ENCODE measurements at places on chromosomes 2 and 18.
A peak's percentile ranks its signal among the peaks of the same experiment; 100 is the strongest.

GRCh38 chr18:6397931-6398566 lies 16.7 kb downstream of the L3MBTL4 start:
- no peak for DNase-seq

- no peak for DNase-seq
These were observed 164.1 kb upstream of the BOD1L2 start for GRCh38 chr18:56982766-56983165.

DNA sequence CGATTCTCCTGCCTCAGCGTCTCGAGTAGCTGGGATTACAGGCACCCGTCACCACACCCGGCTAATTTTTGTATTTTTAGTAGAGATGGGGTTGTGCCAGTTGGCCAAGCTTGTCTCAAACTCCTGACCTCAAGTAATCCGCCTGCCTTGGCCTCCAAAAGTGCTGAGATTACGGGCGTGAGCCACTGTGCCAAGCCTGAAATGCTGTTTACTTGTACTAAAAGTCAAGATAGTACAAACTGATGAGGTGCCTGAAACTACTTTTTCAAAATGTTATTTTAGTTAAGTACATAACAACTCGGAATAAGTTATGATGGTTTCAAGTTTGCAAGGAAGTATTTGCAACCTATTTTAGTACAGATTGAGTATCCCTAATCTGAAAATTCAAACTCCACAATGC lies 85.7 kb downstream of the CEP192 start:
- DNase-seq, result no peak

GRCh38 chr2:72562451-72563153 lies 263.2 kb downstream of the EXOC6B start:
- no peak for DNase-seq

GRCh38 chr2:136286423-136286822 lies 168.5 kb upstream of the CXCR4 start:
- DNase-seq, result no peak

- DNase-seq, result no peak
These were observed 20.9 kb downstream of the LYG1 start for GRCh38 chr2:99279969-99280695.

GRCh38 chr18:39259736-39260135 lies 1694.1 kb upstream of the CELF4 start:
- DNase-seq, result no peak

DNA sequence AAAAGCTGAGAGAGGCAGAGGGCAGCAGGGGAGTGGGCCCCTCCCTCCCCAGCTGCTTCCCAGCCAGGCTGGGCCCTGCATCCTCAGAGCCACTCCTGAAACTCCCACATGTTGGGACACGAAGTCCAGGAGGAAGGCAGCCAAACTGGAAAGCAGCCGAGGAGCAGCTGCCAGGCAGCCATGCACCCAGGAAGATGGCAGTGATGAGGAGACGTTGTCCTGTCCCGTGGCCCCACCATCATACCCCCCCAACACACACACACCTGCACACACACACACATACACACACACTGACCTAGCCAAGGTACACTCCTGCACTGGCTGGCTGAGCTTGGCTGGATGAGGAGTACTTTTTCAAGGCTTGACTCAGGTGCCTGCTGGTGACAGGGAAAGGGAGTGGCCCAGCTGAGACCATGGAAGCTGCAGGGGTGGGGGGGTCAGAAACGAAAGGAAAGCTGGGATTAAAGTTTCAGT lies 106.0 kb downstream of the CYP26B1 start:
- DNase-seq, result no peak

GRCh38 chr2:95353613-95354468 lies 48.7 kb upstream of the FAHD2A start:
- DNase-seq, result no peak

- peak; percentile 21 for DNase-seq
These were observed 431 bp downstream of the FAM98A start for GRCh38 chr2:33598561-33599174.

DNA sequence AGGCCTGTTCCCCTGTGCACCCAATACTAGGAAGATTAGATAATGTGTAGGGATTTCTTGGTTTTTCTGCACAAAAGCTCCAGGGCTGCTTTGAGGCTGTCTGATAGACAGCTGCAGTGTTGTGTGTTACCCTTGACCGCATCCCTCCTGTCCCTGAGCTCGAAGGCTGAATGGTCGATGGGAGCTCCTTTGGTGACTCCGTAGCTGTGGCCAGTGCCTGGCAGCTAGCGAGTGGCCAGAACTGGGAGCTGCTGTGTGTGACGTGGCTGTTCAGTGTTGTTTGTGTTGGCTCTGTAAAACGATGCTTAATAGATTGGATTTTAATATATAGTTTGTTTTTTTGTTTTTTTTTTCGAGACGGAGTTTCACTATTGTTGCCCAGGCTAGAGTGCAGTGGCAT lies 170.0 kb downstream of the AGAP1 start:
- no peak for DNase-seq

DNA sequence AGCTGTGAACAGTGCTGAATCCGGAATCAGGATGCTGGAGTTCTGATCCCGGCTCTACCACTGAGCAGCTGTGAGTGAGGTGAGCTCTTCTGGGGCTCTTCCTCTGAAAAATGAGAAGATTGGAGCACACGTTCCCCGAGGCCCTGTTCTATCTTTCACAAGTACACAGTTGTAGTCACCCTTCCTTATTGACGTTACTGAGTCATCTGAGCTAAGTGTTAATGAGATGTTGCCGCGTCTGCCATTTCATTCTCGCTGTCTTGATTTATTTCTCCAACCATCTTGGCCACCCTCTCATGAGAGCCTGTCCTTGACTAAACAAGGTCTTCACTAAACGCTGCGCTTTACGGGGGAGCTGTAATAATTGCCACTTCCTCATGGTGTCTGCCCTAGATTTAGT lies 31.9 kb upstream of the EFR3B start:
- DNase-seq, result no peak

GRCh38 chr18:22742409-22742808 lies 190.7 kb upstream of the RBBP8 start:
- DNase-seq, result no peak

- DNase-seq, result no peak
These were observed 49.4 kb upstream of the PKDCC start for GRCh38 chr2:41998186-41999127.

DNA sequence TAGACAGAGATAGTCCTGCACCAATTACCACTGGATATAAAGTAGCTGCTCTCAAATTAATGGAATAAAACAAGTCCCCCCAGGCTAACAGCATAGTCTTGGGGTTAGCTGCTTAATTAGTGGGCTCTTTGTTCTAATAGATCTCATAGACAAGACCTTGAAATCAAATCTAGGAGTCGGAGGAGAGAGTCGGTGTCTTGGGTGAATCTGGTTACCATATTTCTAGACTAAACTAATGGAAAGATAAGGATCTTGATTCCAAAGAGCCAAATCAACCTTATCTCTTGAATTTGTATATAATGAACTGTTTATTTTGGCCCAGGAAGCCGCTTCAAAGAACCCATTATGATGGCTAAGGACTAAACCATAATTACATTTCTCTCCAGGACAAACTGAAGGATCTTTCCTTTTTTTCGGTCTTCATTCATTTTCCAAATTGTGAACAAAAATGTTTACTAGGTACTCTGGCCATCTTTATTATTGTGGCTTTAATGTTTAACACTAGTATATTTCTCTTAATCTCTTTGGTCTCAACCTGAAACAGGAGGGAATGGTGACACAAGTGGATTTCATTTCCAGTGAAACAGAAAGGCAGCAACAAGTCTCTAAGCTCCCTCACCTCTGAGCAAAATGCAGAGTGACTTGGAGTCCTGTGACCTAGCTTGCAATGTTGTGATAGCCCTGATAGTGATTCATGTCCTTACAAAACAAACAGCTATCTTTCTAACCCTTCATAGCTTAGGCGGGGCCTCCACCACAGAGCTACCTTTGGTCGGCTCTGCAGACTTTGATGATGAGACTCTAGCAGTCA lies 137.9 kb upstream of the PARD3B start:
- DNase-seq, result no peak

DNA sequence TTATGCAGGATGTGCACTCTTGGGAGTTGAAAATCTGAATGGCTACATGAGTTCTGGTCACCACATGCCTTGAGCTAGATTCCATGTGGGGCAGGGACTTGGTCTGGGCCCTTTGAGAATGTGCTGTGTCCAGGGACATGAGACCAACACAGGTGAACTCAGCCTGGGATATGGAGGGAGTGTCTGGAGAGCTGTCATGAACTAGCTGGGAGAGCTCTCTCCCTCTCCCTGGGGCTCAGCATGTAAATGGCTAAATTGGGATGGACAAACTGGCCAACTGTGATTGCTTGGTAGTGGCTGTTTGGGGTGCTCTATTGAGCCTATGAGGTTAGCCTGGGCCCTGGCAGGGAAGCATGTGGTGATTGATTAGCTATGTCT lies 105.1 kb upstream of the HS6ST1 start:
- DNase-seq, result no peak

DNA sequence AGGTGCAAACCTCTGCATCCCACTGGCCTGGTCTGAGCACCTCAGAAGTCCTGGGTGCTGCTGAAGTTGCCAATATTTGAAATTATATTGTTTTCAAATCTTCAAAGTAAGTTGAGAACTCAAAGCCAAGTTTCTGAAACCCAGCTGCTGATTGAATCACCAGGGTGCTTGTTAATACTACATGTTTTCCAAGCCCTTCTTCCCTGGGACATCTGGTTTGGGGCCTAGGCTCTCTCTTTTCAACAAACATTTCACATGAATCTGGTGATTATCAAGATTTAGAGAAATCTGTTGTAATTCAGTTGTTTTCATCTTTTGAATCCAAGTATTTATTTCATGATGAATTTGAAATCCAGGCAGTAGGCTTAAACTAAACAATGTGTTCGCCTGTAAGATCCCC lies 24.4 kb downstream of the MLPH start:
- no peak for DNase-seq

DNA sequence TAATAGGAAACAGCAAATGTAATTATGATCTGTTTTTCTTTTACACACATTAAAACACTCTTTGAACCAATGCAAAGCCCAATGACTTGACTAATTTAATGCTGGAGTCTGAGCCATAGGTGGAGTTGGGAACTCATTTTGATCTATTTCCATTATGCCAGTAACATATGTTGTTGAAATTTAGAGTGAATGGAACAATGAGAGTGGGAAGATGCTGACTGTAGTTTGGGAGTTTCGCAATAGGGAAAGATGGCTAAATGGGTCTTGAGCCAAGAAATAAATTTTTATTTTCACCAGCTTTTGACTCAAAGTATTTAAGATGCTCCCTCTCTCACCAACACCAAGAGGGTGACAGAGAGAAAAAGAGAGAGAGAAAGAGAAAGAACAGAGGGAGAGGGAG lies 246.7 kb downstream of the DLGAP1 start:
- no peak for DNase-seq

DNA sequence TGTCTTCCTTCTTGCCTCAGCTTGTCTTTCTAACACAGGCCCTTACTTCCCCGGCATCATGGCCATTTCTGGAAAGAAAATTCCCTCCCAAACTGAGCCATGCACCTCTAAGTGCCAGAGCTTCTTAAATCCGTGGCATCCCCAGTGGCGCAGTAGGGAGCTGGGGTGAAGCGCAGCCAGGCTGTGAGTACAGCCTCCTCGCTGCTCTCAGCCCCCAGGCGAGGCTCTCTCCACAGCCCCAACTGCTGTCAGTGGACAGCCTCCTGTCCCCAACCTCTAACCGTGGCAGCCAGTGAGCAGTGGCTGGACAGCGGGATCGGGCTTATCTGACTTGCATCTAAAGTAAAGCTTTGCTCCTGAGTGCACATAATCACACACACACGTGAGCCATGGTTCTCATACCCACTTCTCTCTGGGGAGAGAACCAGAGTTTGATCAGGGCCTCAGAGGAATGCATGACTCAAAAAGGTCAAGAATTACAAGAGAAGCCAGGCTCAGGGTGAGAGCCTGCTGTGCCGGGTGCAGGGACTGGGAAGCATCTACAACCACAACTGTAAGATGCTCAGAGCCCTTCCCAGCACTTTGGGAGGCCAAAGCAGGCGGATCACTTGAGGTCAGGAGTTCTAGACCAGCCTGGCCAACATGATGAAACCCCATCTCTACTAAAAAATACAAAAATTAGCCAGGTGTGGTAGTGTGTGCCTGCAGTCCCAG lies 50.7 kb downstream of the SFXN5 start:
- DNase-seq, result no peak

DNA sequence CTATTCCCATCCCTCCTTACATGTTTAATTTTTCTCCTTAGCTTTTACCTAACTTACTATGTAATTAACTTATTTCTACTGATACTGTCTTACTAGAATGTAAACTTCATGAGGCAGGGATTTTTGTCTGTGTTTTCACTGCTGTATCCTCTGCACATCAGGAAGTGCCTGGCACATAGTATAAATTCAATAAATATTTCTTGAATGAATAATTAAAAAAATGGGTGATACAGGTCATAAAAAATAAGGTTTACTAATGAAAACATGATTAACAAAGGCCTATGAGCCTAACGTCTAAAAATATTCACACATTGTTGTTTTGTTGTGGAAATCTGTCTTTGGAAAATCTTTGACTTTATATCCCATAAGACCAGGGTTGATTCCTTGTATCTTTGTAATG lies 4.5 kb downstream of the RBKS start:
- no peak for DNase-seq

DNA sequence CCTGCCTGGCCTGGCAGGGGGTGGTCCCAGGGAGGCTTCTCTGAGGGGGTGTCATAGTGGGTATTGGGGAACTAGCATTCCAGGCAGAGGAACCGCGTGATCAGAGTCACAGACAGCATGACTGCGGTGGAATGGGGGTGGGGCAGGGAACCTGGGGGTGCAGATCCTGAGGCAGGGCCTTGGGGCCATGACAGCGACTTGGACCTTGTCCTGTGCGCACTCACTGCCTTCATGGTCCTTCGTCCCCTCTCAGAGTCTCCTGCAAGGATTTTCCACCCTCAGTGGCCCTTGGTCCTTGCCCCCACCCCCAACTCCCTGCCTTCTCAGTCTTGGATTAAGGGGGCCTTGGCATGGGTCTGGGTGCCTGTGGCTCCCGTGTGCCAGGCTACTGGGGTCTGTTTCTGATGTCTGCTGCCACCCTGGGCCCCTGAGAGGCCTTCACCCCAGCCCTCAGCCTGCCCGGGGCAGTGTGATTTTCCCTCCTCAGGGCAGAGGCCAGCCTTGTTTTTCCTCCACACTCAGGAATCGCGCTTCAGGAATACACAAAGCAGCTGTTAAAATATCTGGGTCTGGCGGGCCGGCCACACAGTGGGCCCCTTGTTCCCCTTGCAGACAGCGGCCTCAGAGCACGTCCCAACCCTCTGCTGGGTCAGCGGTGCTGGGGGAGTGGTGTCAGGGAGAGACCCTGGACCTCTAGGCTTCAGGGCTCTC lies 51.6 kb downstream of the GLI2 start:
- no peak for DNase-seq

GRCh38 chr18:47265197-47265596 lies 13.7 kb upstream of the SKOR2 start:
- DNase-seq, result no peak

DNA sequence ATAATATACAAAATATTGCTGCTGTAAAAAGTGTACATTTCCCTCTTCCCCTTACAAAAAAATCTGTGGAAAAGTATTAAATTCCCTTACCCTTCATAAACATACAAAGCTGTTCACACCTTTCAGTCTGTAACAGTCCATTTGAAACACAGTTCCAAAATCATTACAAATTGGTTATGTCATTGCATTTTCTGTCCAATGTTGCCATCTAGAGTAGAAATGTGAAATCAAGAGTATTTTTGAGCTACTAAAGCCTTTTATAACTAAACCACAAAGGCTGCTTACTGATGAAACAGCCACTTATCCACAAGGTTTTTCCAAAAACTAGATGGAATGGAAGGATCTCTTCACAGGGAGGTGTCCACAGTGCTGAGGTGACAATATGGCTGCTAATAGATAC lies 72.5 kb downstream of the SS18 start:
- no peak for DNase-seq

- no peak for DNase-seq
These were observed 170.9 kb upstream of the SIX2 start for GRCh38 chr2:45180033-45180746.
